ENCODE measurements at places on chromosomes 2 and 18.

DNA sequence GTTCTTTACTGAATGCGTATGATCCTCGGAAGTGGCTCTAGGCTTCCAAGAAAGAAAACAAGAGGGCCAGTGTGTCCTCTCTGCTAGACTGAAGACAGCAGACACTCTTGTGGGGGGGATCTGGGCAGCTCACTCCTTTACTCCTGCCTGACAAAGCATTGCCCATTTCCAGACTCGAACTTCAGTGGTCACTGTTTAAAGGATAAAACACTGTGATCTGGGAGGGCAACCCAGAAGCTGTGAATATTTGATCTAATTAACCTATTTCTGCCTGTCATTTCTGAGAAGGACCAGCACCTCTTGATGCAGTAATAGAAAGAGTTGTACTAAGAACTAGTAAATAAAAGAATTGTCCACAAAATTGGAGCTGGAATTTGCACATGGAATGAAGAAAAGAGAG, 24.5 kb upstream of the CCDC68 start:
- DNase-seq: no peak

DNA sequence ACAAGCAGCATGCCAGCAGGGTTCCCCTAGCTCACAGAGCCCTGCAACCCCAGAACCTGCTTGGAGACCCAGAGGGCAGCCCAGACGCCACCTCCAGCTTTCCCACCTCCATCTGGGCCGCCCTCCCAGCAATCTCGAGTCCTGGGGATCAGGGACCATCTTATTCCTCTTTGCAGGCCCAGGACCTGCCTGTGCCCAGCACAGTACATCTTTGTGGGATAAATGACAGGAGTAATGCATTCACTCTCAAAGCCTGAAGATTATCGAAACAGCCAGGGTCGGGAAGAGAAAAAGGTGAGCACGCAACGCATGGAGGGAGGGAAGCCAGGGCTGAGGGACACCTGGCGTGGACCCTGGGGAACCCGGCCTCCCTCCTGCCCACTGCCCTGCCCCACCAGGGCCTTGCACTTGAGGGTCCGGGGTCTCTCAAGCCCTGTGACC, 144.1 kb downstream of the NDUFA10 start:
- no peak for DNase-seq

DNA sequence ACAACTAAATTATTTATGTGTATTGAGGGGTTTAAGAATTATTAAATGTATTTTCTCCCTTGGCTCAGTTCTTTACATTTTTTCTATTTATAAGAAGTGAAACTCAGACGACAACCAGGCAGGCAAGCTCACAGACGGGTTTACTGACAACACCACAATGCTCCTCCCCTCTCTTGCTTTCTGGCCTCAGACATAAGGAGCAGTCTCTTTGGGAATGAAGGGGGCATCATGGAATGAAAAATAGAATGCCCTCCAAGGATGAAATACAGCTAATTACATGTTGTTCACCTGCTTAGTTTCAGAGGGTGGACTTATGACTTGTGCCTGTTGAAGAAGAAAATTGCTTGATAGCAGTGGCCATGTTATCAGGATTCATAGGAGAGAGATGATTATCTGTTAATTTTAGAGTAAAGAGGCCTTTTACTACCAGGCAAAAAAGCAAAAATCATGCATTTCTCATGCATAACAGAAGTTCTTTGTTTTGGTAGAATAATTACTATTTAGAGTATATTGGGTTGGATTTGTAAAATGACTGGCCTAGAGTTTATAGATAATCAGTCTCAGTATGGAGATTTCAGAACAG, 172.1 kb upstream of the LRRTM1 start:
- no peak for DNase-seq

DNA sequence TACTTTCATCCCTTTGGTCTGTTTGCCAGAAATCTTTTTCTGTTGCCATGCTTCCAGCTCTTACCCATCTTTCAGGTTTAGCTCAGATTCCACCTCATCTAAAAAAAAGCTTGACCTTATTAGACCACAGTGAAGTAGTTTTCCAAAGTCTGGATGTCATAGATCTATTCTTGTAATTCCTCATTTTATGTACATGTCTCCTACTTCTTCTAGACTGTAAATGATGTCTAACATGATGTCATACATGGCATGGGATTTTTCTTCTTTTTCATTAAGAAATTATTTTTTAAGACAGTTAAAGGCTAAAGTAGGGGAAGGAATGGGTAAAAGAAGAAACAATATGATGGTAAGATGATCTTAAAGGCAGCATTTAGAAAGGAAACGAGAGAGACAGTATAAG, 11.3 kb downstream of the GLS start:
- no peak for DNase-seq

- DNase-seq: no peak
Measured at GRCh38 chr2:125746321-125747164, 909.4 kb upstream of the GYPC start.

GRCh38 chr2:237306083-237306786, 107.7 kb downstream of the COL6A3 start:
- no peak for DNase-seq

DNA sequence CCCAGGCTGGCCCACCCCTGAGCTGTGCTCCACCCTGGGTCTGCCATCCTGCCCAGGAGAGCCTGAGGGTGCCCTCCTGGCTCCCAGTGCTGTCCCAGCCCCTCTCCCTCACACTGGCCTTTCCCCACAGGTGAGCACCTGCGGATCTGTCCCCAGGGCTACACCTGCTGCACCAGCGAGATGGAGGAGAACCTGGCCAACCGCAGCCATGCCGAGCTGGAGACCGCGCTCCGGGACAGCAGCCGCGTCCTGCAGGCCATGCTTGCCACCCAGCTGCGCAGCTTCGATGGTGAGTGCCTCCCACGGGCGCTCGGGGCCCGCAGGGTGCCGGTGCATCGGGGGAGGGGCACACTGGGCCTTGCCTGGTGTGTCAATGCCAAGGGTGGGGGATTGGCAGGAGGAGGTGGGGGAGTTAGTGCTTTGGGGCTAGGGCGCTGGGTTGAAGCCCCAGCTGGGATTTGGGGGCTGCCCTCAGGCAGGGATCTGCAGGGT, 23.5 kb downstream of the GPC1 start:
- no peak for DNase-seq

DNA sequence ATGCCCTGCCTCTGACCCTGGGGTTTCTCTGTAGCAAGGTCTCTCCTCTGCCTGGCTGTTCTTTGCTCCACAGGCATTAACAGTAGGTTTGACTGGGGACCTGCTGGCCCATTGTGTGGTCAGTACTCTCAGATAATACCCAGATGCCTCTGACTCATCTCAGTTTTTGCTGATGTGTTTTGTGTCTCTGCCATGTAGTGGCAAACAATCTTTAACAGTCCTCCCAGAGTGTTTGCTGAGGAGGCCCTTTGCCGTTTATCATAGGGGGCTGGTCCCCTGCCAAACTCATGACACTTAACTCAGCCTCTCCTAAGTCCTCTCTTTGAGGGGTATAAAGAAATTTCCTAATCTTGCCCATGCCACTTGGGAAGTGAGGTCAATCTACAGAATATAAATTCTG, 793.7 kb upstream of the FANCL start:
- peak; percentile 44 for DNase-seq

DNA sequence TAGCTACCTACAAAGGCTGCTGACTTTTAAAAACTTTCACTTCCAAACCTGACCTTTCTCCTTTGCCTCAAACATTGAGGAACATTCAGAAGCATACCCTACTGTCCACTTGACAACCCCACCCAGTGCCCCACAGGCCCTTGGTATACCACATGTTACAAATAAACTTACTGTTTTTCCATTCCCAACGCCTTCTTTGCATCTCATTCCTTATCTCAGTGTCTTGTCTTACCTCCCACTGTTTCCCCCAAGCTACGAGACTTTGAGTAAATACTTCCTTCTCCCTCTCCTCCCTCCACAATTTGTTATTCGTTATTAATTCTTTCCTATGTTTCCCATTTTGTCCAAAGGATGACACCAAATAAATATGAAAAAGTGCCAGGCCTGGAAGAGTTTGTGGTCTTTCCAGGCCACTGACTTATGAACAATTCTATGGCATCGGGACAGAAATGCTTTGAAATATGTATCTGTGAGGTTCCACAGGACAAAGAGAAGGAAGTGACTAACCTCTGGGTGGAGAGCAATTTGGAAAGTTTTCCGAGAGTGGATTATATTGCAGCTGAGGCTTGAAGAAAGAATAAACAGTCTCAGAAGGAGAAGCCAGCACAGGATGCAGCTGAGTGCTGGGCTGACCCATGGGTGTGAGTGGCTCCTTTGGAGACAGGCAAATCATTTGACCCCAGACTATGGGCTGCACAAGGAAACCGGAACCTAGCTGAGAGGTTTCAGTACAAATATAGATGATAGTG, 409.0 kb downstream of the LPIN1 start:
- peak; percentile 69 for DNase-seq

DNA sequence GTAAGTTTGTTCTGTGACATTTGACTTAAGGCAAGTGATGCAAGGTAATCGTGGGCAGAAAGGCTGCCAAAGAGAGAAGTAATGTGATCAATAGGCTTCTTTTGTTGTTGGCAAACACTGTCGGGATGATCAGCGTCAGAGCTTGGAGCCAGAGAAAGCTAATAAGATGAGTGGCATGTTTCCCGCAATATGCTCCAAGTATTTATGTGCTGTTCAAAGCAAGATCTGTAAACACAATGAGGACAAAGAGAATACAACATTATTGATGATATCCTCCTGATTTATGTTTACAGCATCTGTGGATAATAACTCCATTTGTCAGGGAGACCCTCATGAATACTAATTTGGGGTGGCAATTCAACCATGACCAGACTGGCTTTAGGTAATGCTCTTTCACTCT, 603.3 kb downstream of the TDRD15 start:
- no peak for DNase-seq

DNA sequence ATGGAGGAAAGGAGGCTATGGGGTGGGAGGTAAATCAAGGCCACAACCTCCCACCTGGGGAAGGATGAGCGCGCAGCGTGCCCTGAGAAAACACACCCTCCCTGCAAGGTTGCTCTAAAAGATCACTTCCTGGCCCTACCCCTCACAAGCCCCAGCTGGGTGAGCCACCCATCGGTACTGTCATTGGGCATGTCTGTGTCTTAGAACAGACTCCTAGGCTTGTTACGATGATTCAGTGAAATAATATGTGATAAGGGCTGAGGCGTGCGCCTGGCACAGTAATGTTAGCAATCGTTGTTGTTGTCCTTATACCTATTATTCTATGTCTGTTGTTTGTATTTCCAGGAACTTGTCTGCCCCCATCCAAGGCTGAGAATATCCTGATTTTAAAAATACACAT, 175.1 kb downstream of the ZFP36L2 start:
- DNase-seq: peak; percentile 88

GRCh38 chr2:22885245-22885644, 499.7 kb upstream of the KLHL29 start:
- DNase-seq: no peak

DNA sequence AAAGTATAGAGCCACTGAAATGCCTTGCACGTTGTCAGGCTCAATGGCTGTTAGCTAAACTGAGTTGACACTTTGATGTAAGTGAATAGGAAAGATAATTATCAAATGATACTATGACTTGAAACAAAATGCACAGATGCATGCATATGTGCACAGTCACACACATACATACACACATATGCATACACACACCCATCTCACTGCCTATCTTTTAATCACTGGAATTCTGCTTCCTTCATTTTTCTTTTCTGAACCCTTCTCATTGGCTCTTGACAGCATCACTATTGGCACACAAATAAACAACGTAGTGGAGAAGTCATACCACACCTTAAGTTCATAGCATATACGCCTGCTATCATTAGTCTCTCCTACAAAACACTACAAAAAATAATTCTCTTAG, 154.9 kb upstream of the NCKAP5 start:
- no peak for DNase-seq

- peak; percentile 40 for DNase-seq
Measured at GRCh38 chr2:72851333-72851732, 25.5 kb upstream of the EXOC6B start.

GRCh38 chr2:25939257-25939668, 43.0 kb downstream of the KIF3C start:
- peak; percentile 23 for DNase-seq

GRCh38 chr2:88903749-88904353, 212.4 kb downstream of the RPIA start:
- DNase-seq: peak; percentile 5

DNA sequence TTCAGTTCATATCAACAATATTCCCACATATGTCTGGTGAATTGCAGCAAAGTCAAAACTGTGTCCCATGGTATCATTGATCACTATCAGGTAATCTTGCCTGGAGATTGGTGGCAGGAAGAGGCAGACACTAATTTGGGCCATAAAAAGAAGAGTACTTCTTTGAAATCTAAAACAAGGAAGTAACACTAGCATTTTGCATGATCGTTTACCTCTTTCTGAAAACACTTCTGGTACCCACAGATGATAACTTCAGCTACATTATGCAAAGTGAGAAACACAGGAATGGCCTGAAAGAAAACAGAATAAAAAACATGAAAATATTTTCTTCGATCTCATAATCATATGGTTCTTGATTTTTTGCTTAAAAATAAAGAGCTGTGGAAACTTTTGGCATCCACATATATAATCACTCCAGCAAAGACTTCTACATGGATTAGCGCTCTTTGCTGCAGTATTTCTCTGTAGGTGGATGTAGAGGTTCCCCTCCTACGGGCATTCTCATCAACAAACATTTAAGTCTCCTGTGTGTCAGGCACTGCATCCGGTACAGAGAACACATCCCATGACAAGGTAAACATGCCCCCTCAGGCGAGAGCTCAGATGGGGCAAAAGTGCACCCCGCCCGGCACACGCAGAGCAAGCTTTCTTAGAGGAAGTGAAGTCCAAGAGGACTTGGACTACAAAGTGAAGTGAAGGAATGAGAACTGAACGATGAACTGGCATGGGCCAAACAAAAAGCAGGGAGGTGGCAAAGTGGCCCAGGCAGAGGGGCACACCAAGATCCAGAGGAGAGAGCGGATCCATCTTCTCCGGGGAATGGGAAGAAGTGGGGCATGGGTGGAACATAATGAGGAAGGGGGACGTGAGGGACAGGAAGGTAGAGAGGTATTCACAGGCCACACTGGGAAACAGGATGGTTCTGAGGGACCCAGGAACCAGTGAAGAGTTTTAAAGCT, 68.0 kb upstream of the RIOK3 start:
- no peak for DNase-seq

DNA sequence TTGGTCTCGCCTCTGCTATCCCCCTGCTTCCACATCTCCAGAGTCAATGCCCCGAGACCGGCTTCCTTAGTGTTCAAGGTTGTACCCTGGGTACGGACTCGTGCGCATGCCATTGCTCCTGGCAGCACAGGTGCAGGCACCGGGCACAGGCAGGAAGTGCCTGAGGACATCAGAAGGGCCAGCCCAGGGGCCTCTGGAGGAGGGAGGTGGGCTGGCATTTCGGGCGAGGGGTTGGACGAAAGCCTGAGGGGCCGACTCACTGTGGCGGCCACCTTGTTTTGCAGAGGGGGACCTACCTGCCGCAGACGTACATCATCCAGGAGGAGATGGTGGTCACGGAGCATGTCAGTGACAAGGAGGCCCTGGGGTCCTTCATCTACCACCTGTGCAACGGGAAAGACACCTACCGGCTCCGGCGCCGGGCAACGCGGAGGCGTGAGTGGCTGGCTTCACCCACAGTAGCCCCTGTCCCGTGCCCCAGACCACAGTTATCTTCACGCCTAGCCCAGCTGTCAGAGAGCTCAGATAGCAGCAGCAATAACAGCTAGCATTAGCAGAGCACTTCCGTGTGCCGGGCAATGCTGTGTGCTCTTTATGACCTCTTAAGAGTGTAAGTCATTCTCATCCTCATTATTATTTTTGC, 12.5 kb downstream of the ITM2C start:
- DNase-seq: no peak
